Anterior cingulate cortex (tissue), 58 donors: ENCODE measurements at places on chromosomes 2 and 18.
A peak's percentile ranks its signal among the peaks of the same experiment; 100 is the strongest.

DNA sequence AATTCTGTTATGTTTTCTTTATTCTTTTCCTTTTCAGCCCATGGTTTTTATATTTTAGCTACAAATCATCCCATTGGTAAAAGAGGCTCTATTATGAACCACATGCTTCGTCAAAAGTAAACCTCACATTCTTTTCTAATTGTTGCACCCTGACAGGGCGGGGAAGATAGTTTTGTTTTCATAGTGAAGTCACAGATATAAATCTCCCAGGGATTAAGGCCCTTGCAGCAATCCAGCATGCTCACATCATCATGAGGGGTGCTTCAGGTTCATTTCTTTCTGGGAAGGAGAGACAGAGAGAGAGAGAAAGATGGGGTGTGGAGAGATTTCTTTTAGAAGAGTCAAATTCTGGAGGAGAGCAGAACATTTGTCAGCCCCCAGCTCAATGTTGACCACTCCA is 124.5 kb upstream of the CDC42EP3 start:
- no peak for DNase-seq

DNA sequence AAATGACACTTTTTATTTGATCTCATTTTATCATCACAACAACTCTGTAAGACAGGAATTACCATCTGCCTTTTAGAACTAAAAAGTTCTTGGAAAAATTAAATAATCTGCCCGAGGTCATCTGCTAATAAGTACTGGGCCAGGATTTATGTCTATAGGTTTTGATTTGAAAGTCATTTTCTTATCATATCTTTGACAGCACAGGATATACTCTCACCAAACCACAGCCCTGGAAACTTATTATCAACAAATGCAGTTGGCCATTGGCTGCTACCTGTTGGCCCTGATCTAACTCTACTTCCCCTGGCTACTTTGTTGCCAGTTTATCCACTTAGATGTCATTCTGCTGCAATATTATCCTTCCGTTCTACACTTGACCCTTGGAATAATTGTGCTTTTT is 354.6 kb downstream of the RAD51AP2 start:
- no peak for DNase-seq

- DNase-seq: no peak
Observed at GRCh38 chr18:22536558-22536957, 118.8 kb upstream of the CTAGE1 start.

GRCh38 chr2:236661762-236662110 is 92.1 kb downstream of the ACKR3 start:
- no peak for DNase-seq

GRCh38 chr2:44972771-44973535 is 31.5 kb downstream of the SIX3 start:
- DNase-seq: no peak

DNA sequence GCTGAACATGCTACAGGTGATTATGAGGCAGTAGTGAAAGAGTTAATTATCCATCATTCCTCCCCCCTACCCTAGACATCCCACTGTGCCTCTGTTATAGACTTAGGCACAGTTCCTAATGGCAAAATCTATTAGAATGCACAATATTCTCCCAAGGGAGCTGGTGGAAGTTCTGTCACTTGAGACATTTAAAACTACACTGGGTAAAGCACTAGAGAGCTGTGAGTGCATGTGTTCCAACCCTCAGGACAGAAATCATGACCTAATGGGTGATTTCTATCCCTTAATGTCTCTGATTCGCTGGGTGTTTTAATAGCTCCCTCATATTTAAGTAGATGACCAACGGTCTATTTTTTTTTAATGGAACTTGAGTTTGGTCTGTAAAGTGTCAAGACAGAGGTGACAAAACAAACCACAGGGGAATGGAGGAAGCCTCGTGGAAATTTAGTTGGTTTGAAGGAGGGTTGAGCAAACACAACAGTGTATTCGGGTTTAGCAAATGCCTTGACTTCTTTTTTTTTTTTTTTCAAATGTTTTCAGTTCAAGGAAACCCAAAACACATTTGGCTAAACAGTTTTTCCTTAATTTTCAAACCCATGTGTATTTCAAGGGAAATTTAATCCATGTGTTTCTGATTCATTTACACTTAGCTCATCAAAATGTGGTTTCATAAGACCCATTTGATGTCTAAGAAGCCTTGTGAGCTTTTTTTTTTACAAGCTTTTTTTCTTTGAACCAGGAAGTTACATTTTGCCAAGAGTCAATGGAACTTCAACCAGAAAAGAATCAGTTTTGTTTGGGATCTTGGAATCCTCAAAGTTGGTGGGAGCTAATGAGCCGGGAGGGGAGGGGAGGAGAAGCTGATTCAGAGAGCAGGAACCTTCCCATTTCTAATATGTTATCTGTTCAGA is 665.1 kb upstream of the ZEB2 start:
- no peak for DNase-seq

DNA sequence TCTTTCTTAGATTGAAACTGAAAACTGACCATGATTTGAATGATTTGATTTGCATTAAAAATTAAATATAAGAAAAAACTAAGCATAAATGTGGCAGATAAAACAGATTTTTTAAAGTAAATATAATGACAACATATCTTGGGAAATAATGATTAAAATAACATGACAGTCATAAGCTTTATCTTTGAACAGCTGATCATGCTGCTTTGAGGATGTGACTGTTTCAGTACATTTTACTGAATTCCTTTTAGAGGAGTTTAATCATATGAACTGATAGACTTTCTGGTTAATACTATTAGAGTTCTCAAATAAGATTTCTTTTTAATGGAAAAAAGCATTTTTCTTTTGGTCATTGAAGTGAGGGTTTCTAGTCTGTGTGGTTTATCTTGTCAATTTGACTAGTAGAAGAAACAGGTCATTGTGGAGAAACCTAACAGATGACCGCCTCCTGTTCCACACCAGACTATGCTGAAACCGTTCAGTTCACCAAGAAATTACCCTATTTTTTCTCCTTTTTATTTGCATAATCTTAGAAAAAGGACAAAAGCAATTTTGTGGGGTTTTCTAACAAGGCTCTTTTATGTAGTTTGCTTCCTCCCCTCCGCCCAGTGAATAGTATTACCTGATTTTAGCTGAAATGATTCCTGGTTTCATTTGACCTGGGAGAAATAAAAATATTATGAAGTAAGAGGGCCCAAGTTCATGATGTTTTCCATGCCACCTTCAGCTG is 262.1 kb downstream of the PTGR3 start:
- DNase-seq: no peak

- no peak for DNase-seq
Observed at GRCh38 chr2:40507432-40507831, 55.5 kb upstream of the SLC8A1 start.

DNA sequence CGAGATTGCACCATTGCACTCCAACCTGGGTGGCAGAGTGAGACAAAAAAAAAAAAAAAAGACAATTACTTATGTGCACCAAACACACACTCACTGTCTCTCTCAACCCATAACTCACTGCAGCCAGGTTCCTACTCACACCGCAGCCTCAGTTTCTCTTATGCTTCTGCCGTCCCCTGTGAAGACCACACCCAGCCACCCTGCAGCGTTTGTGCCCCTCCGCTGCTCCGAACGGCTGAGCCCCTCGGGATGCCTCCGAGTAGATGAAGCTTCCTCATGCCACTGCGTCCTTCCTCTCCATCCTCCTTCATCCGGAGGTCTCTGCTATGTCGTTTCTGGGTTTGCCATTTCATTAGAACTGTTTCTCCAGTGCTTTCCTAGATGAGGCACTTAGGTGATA is 160.1 kb downstream of the TWIST2 start:
- no peak for DNase-seq

- DNase-seq: no peak
Observed at GRCh38 chr2:106982350-106982749, 96.4 kb upstream of the ST6GAL2 start.

- DNase-seq: no peak
Observed at GRCh38 chr18:66111018-66111417, 360.2 kb downstream of the CDH7 start.

GRCh38 chr2:46053564-46053963 is 243.6 kb upstream of the EPAS1 start:
- no peak for DNase-seq

DNA sequence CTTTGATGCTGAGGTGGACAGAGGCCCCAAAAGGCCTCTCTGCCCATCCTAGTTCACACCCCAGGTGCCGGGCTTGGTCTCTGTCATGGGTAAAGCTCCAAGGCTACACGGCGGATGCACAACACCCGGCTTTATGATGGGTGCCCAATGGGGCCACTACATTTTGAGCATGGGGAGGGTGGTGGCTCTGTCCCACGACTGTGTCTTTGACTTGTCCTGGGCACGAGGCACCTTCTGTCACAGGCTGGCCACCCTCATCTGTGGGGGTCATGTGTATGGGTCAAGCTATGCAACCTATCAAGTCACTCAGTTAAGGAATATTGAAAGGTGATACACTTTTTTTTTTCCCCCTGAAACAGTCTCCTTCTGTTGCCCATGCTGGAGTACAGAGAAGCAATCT is 63.7 kb downstream of the EDAR start:
- no peak for DNase-seq

DNA sequence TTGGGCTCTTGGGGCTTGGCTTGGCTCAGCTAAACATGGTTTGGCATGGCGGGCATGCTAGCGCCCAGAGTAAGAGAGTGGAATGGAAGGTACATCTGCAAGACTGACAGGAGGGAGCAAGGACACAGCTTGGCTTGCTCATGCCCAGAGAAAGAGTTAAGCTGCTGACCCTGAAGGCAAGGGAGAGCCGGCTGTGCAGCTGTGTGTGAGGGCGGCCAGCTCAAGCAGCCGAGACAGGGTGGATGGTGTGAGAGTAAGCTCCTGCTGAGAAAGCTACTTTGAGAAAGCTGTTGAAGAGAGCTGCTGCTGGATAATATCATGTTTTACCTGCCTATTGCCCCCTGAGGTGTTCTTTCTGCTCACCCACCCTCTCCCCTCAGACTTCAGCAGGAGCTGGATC is 135.6 kb downstream of the CCBE1 start:
- no peak for DNase-seq

DNA sequence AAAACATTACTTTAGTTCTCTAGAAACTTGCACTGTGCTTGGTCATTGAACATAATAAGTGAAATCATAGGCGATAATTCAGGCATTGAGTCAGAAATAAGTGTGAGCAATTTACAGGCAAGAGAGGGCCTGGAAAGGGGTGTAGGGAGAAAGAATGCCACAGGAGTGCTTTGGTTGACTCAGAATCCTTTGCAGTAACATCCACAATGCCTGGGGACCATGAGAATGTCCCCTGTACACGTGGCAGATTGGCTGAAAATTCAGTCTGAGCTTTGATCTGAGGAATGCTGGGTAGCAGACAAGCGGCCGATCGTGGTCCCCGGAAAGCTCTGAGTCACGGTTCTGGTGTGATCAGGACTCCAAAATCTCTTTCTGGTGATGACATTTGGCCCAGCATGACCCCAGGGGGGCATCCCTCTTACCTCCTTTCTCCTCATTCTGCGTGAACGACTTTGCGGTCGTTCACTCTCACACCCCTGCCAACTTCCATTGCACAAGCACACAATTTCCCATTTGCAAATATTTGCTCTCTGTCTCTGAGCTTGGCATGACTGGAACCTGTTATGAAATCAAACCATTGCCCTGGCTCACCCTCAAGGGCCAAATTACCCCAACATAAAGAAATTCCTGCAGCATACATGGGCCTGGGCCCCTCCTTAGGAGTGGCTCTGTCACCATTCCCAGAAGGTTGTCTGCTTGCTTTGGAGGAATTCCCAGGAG is 305.0 kb upstream of the EPAS1 start:
- no peak for DNase-seq

DNA sequence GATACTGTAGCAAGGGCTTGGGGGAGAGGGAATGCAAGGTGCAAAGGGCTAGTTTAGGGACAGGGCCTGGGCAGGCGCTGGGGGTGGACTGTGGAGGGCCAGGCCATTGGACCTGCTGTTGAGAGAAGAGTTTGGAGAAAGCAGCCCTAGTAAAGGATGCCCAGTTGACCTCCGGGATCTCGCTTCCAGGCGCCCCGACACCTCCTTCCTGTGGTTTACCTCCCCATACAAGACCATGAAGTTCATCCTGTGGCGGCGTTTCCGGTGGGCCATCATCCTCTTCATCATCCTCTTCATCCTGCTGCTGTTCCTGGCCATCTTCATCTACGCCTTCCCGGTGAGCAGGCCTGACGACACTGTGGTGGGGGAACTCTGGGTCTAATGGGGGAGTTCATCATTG is 229.0 kb downstream of the DYSF start:
- no peak for DNase-seq

DNA sequence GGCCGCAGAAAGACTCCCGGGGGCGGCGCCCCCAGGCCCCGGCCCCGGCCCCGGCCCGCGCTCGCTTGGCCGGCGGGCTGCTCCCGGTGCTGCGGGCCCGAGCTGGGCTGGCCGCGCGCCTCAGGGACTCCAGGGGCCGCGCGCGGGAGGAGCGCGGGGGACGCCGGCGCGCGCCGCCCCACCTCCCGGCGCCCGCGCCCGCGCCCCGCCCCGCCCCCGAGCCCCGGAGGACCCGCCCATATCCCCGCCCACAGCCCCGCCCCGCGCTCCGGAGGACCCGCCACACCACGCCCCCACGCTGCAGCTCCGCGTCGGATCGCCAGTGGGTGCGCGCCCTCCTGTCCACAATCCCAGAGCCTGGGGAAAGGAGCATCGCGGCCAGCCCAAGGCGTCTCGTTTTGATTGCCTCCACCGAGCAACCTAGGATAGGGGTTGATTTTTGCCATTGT is at the start of gene PARD6G:
TSS of gene PARD6G (minus strand) at position 122 of the 449 bp plus-strand sequence. CDS start 166 bp downstream, outside the sequence.
- peak; percentile 81 for DNase-seq

- peak; percentile 60 for DNase-seq
Observed at GRCh38 chr18:79644006-79644665, 35.5 kb upstream of the CTDP1 start.

DNA sequence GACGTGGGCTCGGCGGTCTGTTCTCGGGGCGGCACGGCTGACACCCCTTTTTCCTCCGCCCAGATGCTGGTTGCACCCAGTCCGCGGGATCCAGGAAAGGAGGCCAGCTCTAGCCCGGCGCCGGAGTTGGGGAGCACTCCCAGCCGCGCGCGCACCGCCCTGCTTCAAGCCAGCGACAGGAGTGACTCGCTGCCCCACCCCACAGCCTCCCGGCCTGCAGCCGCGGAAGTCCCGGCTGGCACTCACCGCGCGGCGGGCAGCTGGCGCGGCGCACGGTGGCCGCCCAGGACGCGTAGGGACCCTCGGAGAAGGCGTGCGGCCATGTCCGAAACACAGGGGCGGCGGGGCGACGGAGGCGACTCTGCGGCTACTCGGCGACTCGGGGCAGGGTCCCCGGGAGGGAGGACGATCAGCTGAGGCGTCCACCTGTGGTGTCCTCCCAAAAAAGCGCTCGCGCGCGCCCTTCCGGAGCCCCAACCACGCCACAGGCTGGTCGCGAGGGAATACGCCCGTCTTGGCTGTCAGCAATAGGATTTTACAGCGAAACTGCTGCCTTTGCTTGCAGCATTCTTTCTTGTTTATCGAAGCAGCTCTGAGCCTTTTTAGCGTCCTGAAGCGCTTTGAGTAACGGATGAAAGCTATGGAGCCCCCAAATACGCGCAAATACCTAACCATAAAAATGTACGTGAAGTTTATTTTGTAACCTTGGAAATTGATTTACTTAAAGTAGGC is at the start of gene ACADL:
TSS of gene ACADL (minus strand) at position 507 of the 732 bp plus-strand sequence. CDS start at position 323, 184 bp downstream.
- peak; percentile 20 for DNase-seq

- no peak for DNase-seq
Observed at GRCh38 chr2:224155371-224155770, 116.3 kb upstream of the SERPINE2 start.
